Stimulated activated CD8-positive, alpha-beta memory T cell treated with anti-CD3 and anti-CD28 coated beads, Interleukin-2, amount 100 ng/mL, for 48 hours (primary cell): ENCODE measurements at places on chromosomes 7 and 10.

- DNase-seq, result no peak
Measured at GRCh38 chr7:147756300-147756699, 834.3 kb upstream of the C7orf33 start.

- no peak for DNase-seq
Measured at GRCh38 chr7:87190783-87191182, 28.7 kb downstream of the TMEM243 start.

- DNase-seq, result no peak
Measured at GRCh38 chr7:69677054-69677852, 79.0 kb downstream of the AUTS2 start.

- no peak for DNase-seq
Measured at GRCh38 chr10:125060482-125060825, 99.9 kb downstream of the CTBP2 start.

DNA sequence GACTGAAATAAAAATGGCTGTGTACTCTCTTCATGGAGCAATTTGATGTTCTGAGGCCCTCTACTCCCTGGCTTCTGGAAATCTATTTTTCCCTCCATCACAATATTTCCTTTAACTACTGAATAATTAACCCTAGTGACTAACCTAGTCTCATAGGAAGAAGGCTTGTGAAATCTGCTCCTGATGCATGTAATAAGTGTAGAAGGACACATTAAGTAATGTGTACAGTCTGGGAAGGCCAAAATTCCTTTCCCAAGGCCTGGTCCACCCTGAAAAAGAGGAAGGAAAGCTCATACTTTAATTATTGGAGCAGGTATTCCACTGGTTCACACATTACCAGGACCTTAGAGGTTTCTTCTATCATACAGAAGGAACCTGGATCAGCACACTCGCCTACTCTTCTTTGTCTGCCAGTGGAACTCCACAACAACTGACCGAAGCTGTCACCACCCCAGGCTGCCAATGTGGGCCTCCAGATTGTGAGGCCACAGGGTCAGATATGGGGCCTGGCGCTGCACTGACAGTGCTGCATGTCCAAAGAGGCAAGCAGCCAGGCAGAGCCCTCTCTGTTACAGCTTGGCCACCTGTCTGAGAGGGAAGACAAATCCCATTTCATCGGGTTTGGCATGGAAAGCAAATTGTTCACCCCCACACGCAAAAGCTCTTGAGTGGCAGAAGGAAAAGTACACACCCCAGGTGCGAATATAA lies 54.4 kb upstream of the FAM133B start:
- no peak for DNase-seq

DNA sequence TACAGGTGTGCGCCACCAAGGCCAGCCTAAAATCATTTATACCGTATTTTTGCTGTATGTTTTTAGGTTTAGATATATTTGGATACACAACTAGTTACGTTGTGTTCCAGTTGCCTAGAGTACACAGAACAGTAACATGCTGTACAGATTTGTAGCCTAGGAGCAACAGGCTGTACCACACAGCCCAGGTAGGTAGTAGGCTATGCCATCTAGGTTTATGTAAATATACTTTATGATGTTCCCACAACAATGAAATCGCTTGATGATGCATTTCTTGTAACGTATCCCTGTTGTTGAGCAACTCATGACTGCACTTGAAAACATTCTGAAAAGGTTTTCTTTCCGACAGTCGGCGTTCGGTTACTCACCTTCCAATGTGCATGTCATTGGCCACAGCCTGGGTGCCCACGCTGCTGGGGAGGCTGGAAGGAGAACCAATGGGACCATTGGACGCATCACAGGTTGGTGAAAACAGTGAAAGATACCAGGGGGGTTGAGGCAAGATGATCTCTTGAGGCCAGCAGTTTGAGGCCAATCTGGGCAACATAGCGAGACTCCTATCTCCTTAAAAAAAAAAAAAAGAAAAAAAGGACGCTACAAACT lies 7.7 kb downstream of the PNLIP start:
- no peak for DNase-seq

DNA sequence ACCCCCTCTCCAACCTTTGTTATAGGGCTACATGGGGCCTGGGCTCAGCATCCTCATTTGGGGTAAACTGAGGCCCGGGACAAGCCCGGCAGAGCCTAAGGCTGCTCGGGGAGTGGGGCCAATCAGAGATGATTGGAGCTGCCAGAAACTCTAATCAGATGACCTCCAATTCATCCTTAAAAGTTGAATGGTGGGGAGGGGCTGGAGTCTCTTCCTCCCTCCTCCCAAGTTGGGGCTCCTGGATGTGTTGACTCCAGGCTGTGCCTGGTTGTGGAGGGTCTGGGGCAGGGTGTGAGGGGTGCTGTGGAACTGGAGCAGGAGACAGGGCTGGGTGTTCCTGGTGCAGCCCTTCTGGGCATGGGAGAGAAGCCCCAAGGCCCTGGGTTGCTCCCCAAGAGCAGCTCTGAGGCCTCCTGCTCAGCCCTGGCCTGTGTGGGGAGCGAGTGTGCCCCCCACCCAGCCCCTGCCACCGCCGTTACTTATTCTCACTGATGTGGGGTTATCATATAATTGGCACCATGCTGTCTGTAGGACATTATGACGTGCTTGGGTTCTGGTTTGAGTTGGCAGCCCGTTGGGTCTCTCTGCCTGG lies 2.2 kb downstream of the BHLHA15 start:
- no peak for DNase-seq

GRCh38 chr10:28722065-28722803 lies 44.9 kb downstream of the BAMBI start:
- no peak for DNase-seq
